ENCODE measurements at places on chromosomes 7 and 10.
A peak's percentile ranks its signal among the peaks of the same experiment; 100 is the strongest.

DNA sequence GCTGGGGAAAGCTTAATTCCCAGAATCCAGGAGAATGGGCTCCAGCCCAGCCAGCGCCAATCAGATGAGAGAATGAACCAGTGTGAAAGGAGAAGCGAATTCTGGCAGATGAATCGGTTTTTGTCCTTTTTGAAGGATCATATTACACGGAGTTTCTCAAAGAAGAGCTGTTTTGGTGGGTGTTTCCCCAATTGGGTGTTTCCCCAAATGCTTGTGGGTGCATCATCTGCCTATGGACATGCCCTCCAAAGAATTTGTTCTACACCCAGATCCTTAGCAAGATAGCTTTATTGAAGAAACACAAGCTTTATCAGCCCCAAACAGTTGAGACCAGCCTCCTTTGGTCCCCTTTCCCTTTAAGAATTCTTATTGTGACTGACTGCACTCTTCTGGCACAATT, 186.5 kb upstream of the GPR26 start:
- no peak for DNase-seq

GRCh38 chr7:92732316-92733036, 103.9 kb downstream of the CDK6 start:
- DNase-seq, result peak; percentile 25

DNA sequence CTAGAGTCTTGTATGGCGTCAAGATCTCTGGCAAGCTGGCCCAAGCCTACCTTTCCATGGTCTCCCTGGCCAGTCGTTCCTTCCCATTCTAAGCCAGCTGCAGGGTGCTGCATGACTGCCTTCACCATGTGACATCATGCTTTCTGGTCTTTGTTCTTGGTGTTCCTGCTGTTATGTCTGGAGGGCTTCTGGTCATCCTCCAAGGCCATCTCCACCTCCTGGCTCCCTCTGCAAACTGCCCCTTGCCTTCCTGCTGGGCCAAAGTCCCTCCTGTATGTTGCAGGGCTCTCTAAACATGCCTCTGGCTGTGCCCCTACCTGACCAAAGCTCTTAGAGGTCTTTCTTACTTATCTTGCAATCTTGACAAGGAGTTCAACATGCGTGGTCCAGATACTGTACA, 44.4 kb upstream of the SHH start:
- no peak for DNase-seq

GRCh38 chr10:36608251-36608650, 517.1 kb upstream of the ANKRD30A start:
- no peak for DNase-seq
